ENCODE measurements at places on chromosomes 11 and 22. TPM values are rescaled to one million over a fixed set of nuclear protein-coding genes. Genes with fewer than 3 reads are reported as not detected.

MPZL2 gene
- 0.95 TPM for total RNA-seq

GAL3ST1 gene
- not detected for total RNA-seq

OR2AG2 gene
- total RNA-seq: not detected

OR8G5 gene
- total RNA-seq: not detected

TMEM191B gene
- 10.1 TPM for total RNA-seq

C11orf52 gene
- not detected for total RNA-seq

All from CD4-positive, alpha-beta T cell (primary cell).